ENCODE measurements at places on chromosomes 3 and 15. TPM values are rescaled to one million over a fixed set of nuclear protein-coding genes. Genes with fewer than 3 reads are reported as not detected.

The TNNC1 gene
- total RNA-seq: 2.0 TPM

- no peak for DNase-seq
Observed at GRCh38 chr3:170562080-170562479, 23.8 kb downstream of the SLC7A14 start.

GRCh38 chr3:143343031-143343430 lies 223.5 kb downstream of the CHST2 start:
- DNase-seq: no peak

The CCR9 gene
- total RNA-seq: not detected

The MAGI1 gene
- 30.2 TPM for total RNA-seq

DNA sequence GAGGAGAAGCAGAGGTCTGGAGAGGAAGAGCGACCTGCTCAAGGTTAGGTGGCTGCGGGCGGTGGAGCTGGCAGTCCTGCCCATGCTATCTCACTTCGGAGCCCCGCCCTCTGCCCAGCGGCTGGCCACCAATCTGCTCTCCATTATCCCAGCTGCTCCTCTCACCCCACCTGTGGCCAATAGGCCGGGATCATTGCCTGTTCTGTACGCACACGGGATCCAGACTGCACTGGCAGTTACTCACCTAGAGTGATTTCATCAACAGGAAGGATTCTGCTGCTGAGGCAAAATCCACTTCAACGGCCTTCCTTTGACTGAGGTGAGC lies 100.6 kb downstream of the TLE3 start:
- no peak for DNase-seq

DNA sequence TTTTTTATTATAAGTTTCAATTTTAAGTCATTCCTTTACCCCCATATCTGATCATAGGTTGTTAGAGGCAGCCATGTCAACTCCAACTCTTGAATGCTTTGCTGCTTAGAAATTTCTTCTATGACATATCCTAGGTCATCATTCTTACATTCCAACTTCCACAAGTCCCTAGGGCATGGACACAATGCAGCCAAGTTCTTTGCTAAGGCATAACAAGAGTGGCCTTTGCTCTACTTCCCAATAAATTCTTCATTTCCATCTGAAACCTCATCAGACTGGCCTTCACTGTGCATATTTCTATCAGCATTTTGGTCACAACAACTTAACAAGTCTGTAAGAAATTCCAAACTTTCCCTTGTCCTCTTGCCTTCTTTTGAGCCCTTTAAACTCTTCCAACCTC lies 28.5 kb downstream of the TRIM42 start:
- no peak for DNase-seq

DNA sequence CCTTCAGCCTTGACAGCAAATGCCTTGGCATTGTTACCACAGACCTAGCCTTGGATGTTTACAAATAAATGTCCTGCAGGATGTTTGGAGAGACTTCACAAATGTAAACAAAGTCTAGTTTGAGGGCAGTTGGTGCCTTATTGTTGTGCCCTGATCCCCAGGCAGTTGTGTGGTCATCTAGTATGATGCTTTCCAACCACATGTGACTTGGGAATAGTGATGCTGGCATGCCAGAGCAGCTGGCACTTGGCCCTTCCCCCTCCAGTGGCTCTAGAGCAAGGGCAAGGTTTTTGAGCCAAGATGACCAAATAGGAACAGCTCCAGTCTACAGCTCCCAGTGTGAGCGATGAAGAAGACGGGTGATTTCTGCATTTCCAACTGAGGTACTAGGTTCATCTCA lies 258.2 kb downstream of the ADAMTS17 start:
- no peak for DNase-seq

DNA sequence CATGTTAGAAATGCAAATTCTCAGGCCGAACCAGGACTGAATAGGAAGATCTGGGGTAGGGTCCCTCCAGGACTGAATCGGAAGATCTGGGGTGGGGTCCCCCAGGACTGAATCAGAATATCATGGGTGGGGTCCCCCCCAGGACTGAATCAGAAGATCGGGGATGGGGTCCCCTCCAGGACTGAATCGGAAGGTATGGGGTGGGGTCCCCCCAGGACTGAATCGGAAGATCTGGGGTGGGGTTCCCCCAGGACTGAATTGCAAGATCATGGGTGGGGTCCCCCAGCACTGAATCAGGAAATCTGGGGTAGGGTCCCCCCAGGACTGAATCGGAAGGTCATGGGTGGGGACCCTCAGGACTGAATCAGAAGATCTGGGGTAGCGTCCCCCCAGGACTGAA lies 48.2 kb upstream of the TNK2 start:
- DNase-seq: no peak

GRCh38 chr3:160112481-160112880 lies 112.7 kb upstream of the C3orf80 start:
- no peak for DNase-seq

DNA sequence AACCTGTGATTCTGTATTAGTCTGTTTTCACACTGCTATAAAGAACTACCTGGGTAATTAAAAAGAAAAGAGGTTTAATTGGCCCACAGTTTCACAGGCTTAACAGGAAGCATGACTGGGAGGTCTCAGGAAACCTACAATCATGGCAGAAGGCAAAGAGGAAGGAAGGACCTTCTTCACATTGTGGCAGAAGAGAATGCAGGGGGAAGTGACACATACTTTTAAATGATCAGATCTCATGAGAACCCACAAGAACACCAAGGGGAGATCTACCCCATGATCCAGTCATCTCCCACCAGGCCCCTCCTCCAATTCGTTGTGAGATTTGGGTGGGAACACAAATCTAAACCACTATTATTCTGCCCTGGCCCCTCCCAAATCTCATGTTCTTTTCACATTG lies 6.1 kb downstream of the ZKSCAN7 start:
- DNase-seq: no peak

GRCh38 chr3:171306631-171307030 lies 153.6 kb downstream of the TNIK start:
- peak; percentile 98 for DNase-seq

The GRM7 gene
- total RNA-seq: not detected

GRCh38 chr15:92885224-92886041 lies 14.7 kb upstream of the CHD2 start:
- peak; percentile 53 for DNase-seq

The OCA2 gene
- total RNA-seq: not detected

GRCh38 chr15:31300208-31300661 lies 26.4 kb upstream of the KLF13 start:
- no peak for DNase-seq

DNA sequence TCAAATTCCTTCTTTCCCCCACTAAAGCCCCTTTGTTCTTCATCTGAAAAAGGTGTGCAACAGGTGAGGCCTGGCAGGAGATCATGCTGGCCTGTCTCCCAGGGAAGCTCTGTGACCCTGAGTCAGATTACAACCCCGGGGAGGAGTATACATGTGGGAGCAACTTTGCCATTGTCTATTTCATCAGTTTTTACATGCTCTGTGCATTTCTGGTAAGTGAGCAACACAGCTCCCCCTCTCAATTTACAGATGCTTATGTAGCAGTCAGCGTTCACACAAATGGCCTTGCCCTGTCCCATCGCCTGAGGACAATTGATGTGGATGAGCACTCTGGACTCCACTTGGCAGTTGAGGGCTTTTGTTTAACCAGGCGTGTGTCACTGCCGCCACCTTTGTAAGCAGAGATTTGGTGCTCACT lies 70.4 kb downstream of the CHDH start:
- no peak for DNase-seq

The MKRN2OS gene
- total RNA-seq: not detected

DNA sequence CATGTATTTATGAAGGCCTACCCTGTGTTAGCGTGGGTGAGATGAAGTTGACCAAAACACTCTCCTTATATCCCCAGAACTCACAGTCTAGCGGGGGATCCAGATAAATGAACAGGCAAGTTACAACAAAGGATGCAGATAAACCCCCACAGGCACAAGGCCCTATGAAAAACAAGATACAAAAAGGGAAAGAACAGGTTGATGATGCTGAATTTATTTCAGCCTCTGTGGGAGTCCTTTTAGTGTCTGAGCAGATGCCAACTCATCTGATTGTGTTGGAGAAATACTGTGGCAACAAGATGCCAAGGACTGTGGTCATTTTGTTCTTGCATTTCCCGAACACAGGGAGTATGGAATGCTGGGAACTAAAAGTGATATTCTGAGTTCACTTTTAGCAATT lies 300.0 kb downstream of the CHST2 start:
- no peak for DNase-seq

The ATP10A gene
- 4.4 TPM for total RNA-seq

- DNase-seq: no peak
Observed at GRCh38 chr3:183315739-183316138, 62.7 kb downstream of the B3GNT5 start.

- peak; percentile 37 for DNase-seq
Observed at GRCh38 chr3:111979434-111980038, 710 bp downstream of the ABHD10 start.

The RTP3 gene
- total RNA-seq: not detected

The LNP1 gene
- 11.0 TPM for total RNA-seq

DNA sequence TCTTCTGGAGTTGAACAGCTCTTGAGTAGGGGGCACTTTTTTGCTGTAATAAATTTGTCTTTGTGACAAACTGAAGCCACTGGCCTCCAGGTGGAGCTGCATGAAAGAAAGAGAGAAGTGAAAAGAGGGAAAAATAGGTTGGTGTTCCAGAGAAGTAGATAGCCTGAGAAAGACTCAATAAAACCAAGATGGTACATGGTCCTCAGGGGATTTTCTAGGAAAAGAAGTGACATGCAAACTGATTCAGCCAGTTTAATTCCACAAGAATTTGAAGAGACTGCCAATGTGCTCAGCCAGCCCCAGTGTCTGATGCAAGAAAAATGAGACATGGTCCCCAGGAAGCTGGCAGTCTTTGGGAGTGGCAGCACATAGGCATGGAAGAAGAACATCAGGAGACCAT lies 152.7 kb downstream of the CD47 start:
- peak; percentile 70 for DNase-seq

GRCh38 chr3:155252021-155252420 lies 41.5 kb downstream of the STRIT1 start:
- DNase-seq: no peak

DNA sequence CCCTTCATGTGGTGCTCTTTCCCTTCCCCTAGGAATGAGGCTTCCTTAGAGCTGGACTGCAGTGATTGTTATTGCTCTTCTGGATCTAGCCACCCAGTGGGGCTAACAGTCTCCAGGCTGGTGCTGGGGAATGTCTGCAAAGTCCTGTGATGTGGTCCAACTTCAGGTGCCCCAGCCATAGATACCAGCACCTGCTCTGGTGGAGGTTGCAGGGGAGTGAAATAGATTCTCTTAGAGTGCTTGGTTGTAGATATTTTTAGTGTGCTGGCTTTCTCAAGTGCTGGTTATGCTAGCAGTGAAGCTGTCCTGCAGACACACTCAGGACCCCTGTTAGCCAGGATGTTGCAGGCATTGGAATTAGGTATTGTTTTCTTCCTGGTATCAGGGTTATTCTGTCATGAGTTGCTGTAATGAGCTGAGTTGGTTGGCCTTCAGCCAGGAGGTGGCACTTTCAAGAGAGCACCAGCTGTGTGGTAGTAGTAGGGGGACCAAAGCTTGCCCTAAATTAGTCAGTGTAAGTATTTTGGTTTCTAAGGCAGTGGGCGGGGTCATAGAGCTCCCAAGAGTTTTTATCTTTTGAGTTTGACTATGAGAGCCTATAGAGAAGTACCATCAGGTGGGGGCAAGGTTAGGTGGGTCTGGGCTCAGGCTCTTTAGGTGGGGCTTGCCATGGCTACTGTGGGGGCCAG lies 317.5 kb upstream of the SGO1 start:
- no peak for DNase-seq

- peak; percentile 77 for DNase-seq
Observed at GRCh38 chr15:29821416-29822099, 710 bp downstream of the TJP1 start.

DNA sequence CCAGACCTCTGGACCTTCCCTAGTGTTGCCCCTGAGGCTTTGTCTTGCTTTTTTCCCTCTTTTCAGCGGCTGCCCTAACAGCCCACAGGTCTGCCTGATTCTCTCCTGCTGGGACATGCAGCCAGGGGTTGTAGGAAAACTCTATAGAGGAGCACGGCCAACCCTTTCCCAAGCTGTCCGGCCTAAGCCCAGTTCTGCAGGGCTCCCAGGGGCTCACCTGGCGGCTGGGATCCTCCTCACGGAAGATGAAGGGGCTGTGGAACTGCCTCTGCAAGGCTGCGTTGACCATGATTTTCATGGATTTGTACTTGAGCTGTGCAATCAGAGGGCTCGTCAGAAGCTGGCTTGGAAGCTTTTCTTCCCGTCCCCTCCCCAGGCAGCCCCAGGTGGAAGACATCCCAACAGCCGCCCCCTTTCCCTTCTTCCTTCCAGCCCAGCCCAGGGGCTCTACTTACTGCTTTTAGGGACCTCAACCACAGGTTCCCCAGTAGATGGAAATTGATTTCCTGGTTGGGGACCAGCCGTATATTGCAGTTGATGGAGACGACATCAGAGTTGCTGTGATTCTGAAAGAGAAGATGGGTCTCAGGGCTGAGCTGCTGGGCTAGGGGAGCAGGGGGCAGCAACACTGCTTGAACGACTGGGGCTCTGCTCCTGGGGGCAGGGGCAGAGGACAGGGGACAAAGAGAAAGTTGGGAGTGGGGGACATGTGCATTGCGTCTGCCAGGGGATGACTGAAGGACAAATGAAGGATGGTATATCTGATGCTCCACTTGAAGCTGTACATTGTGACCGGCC lies 29.8 kb downstream of the FEM1B start:
- DNase-seq: no peak

The SAMD7 gene
- total RNA-seq: not detected

DNA sequence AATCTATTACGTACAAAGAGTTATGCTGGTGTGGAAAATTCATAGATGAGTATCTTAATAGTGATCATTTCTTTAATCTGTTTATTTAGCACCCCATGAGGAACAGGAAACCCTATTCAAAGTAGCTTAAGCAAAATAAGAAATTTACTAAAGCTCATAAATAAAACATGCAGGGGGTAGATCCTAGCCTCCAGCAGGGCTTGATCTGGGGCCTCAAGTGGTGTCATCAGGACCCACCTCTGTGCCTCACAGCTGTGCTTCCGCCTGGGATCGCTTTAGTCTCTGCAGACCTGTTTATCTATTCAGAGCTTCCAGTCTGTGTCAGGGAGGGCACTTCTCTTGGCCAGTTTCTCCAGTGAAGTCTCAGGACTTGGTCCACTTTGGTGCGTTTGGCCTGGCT lies 171.0 kb upstream of the SLC24A5 start:
- DNase-seq: no peak

The CAV3 gene
- not detected for total RNA-seq

DNA sequence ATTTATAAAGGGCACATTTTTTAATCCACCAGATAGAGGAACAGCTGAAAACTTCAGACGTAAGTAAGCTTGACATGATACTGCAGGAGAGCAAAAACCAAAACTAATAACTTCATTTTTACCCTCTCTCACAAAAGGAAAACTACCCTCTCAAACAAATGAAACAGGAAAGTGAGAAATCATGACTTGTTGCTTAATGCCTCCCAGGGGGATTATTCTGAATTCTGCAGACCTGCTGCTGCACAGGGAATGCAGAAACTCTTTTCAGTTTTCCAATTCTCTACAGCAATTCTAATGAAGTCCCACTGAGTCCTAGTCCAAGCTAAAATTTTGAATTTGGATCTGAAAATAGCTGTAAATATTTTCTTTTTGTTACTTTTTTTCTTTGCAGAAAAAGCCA lies 637.1 kb upstream of the CCDC54 start:
- peak; percentile 82 for DNase-seq
